Stomach (tissue), 19 donors: ENCODE measurements at places on chromosomes 13 and 19.

DNA sequence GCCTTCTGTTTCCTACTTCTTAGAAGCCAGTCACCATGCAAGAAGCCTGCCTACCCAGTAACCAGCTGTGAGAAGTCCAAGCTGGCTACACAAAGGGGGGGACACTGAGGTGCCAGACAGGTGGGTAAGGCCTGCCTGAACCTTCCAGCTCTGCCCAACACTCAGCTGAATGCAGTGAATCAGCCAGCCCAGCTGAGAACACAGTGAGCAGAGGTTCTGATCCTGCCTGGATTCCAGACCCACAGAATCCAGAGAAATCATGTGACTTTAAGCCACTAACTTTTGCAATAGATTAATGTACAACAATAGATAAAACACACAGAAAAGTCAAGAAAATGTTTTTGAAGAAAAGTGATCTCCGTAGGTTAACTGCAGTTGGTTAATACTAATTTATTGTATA, 151.7 kb downstream of the EFNB2 start:
- DNase-seq: peak; percentile 36

DNA sequence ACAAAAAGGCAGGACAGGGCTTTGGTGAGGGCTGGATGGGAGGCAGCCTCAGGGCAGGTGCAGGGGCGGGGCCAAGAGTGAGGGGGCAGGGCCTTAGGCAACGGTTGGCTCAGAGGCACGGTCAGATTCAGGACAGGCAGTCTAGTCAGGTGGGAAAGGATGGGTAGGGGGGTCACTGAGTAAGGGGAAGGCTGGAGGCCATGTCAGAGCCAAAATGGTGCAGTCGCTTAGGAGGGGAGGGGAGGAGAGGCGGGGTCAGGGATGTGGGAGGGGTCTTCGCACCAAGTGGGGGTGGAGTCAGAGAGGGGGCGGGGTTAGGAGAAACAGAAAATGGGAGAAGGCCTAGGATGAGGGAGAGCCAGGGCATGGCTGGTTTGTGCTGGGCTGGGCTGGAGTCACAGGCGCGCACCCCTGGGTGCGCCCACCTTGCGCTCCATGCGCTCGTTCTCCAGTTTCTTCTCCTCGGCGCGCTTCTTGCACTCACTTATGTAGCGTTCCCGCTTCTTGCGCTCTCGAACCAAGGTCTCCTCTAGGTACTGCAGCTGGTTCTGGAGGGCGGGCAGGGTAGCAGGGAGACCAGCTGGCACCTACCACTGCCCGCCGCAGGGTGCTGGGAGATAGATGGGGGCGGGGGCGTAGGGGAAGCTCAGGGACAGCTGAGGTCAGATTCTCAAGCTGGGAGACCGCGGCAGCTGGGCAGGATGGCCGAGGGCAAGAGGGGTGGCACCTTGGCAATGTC, 6.8 kb upstream of the RGL3 start:
- DNase-seq: no peak

GRCh38 chr13:29125191-29125933, 305.2 kb downstream of the MTUS2 start:
- no peak for DNase-seq

- DNase-seq: peak; percentile 81
Measured at GRCh38 chr19:8615813-8616596, 5.5 kb upstream of the ADAMTS10 start.

GRCh38 chr13:62357887-62358645, 942.4 kb upstream of the PCDH20 start:
- DNase-seq: no peak

GRCh38 chr19:58406818-58407657, 1.4 kb upstream of the ZNF584 start:
- no peak for DNase-seq

GRCh38 chr19:32224371-32225244, 120.8 kb upstream of the ZNF507 start:
- peak; percentile 65 for DNase-seq

- peak; percentile 45 for DNase-seq
Measured at GRCh38 chr13:109480011-109480955, 306.1 kb downstream of the IRS2 start.

GRCh38 chr13:53238261-53238660, 209.6 kb downstream of the OLFM4 start:
- DNase-seq: no peak

DNA sequence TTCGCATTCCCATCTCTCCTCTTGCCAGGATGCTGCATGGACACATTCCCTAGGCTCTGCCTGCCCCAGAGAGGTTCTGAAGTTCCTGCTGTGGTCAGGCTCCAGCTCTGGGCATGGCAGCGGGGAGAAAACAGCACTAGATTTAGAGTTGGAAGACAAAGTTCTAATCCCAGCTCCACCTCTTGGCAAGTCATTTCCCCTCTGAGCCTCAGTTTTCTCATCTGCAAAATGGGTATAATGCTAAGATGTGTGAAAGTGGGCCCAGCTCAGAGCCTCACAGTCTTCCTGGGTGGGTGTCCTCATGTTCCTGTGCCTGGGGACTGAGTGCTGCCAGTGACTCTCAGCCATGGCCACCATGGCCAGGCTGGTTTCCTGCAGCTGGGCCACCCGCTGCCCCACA, 9.6 kb downstream of the PEPD start:
- DNase-seq: no peak

DNA sequence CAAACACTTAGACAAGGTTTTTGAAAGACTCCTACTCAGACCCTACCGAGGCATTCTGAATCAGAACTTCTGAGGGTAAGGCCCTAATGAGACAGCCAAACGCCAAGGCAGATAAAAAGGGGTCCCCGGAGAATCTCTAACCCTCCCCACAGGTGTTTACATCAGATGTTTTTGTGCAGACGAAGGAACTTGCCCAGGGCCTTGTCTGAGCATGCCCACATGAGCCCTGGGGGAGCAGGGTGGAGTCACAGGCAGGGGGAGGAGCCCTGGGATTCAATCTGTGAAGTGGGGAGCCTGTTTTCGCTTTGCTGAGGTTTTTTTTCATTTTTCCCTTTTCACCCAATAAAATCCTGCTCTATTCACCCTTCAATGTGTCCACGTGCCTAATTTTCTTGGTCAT, 61.6 kb upstream of the MED4 start:
- peak; percentile 30 for DNase-seq

DNA sequence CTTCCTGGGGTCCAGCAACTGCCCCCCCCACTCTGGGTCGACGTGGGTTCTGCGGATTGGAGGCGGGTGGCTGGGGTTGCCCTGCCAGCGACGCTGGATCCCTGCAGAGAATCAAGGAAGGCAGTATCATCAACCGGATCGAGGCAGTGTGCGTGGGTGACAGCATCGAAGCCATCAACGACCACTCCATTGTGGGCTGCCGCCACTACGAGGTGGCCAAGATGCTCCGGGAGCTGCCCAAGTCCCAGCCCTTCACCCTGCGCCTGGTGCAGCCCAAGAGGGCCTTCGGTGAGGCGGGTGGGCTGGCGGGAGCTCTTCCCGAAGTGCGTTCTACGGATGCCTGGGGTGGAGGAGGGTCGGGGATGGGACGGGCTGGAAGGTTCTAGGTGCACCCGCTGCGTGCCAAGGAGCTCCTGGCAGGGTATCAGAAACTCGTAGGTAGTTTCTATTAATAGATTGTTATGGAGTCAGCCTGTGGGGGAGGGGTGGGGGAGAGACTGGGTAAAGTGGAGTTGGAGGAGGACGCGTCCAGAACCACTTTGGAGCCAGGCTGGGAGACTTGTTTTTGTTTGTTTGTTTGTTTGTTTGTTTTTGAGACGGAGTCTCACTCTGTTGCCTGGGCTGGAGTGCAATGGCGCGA, 1.5 kb downstream of the GIPC3 start:
- DNase-seq: peak; percentile 75

DNA sequence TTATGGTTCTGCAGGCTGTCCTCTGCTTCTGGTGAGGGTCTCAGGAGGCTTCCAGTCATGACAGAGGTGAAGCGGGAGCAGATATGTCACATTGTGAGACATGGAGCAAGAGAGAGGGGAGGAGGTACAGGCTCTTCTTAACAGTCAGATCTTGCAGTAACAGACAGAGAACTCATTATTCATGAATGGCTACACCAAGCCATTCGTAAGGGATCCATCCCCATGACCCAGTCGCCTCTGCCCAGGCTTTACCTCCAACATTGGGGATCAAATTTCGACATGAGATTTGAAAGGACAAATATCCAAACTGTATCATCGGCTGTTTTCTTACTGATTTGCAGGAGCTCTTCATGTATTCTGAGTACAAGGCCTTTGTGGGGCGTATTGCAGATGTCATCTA, 21.7 kb downstream of the ZNF507 start:
- no peak for DNase-seq

GRCh38 chr19:39671739-39672363, 16.1 kb downstream of the LGALS16 start:
- peak; percentile 72 for DNase-seq

- DNase-seq: no peak
Measured at GRCh38 chr13:60933638-60934037, 482.0 kb downstream of the PCDH20 start.

- no peak for DNase-seq
Measured at GRCh38 chr19:14786421-14786851, 8.1 kb upstream of the ADGRE2 start.

DNA sequence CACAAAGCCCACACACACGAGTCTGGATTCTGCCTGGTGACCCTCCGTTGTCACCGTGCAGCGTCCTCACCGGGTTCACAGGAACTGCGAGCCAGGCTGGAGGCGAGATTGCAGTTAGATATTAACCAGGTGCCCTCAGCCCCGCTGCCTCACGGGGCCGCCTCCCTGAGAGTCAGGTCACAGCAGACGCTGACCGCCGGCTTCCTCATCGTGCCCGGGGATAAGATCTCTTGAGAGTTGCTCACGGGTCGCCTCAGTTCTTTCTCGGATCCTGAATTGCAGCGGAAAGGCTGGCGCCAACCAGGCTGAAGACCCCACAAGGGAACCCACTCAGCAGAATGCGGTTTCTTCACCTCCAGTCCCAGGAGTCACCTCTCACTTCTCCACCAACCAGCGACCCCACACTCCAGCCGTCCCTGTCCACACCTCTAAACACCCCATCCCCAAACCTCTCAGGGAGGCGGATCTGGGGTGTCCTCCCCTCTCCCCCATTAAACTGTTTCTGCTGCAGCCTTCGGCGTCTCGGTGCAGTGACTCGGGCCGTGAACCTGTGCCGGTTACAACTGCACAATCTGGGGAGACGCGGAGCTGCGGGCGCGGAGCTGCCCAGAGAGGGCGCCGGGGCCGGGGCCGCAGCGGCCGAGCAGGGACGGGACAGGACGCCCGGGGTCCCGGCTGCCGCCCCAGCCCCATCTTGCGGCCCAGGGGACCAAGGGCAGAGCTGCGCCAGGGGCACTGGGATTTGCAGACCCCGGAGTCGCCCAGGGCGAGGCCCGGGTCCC, 591 bp downstream of the ZNF823 start:
- peak; percentile 85 for DNase-seq

GRCh38 chr13:106633321-106633720, 65.4 kb upstream of the ARGLU1 start:
- no peak for DNase-seq

- DNase-seq: no peak
Measured at GRCh38 chr19:41416194-41416674, 10.9 kb downstream of the B3GNT8 start.

DNA sequence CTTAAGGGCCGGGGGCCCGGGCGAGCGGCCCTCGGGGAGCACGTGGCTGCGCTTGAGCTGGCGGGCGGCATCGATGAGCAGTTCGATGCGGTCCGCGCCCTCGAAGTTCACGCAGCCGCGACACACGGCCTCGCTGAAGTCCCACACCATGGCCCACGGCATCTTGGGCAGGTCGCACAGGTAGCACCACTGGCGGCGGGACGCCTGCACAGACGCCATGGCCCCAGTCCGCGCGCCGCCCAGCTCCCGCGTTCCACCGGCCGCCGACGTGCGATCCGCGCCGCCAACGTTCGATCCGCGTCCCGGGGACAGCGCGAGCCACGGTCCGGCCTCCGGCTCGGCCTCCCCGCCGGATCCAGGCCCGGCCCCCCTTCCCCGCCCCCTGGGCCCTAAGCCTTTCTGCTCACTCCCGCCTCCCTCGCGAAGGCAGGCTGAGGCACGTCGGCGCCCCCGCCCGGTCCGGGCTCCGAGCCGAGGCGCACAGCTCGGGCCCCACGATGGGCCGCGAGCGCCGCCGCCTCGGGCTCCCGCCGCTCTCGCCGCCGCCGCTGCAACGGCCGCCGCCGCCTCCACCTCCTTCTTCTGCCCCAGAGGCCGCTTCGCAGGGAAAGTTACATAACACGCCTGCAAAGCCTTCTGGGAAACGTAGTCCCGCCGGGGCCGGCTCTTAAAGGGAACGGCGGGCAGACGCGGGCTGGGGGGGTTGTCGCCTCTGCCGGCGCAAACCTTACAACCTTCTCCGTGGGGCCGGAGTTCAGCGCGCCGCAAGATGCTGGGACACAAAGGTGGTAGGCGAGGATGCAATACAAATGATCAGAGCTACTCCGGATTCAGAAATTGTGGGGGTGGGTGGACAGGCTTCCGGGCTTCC, at the start of gene IRF2BP1:
TSS of gene IRF2BP1 (minus strand) at position 586 of the 871 bp plus-strand sequence. CDS start at position 219, 367 bp downstream.
- DNase-seq: peak; percentile 95

DNA sequence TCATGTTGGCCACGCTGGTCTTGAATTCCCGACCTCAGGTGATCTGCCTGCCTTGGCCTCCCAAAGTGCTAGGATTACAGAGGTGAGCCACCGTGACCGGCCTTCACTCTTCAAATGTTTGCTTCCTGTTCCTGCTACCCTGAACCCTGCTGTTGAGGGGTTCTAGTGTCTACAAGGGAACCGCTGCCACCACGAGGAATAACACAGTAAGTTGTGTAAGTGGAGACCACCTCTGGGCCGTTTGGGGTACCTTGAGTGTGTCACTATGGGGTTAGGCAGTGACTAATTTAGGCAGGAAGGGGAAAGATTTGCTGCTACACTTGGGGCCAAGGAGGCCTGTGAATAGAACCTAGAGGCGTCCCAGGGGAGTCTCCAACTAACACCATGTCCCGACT, 2.2 kb upstream of the MYADM start:
- DNase-seq: no peak

- DNase-seq: no peak
Measured at GRCh38 chr13:24027494-24027893, 130.2 kb upstream of the C1QTNF9B start.

DNA sequence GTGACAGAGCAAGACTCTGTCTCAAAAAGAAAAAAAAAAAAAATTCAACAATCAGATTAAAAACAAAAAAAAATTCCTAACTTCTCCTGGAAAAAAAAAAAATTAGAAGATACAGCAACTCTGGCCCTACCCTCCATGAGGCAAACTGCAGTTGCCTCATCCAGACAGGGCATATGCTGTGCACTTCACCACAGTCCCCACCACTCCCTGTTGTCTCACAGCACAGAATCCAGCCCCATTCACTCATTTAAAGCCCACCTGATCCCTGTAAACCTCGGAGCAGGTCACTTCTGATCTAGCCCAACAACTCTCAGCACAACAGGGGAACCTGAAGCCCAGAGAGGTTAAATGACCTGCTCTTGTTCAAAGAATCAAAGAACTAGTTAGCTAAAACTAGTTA, 24.9 kb downstream of the RHPN2 start:
- DNase-seq: no peak

- peak; percentile 88 for DNase-seq
Measured at GRCh38 chr19:33064458-33064791, 263 bp downstream of the RHPN2 start.

GRCh38 chr19:11263726-11264125, 1.4 kb upstream of the DOCK6 start:
- no peak for DNase-seq

- no peak for DNase-seq
Measured at GRCh38 chr13:107374038-107374437, 806.1 kb upstream of the ARGLU1 start.
